Thyroid gland (tissue), 4 donors: ENCODE measurements at places on chromosomes 6 and 20. TPM values are rescaled to one million over a fixed set of nuclear protein-coding genes. Genes with fewer than 3 reads are reported as not detected.

GRCh38 chr6:110053395-110054240 is 75.5 kb downstream of the GPR6 start:
- DNase-seq, result peak; percentile 34

DNA sequence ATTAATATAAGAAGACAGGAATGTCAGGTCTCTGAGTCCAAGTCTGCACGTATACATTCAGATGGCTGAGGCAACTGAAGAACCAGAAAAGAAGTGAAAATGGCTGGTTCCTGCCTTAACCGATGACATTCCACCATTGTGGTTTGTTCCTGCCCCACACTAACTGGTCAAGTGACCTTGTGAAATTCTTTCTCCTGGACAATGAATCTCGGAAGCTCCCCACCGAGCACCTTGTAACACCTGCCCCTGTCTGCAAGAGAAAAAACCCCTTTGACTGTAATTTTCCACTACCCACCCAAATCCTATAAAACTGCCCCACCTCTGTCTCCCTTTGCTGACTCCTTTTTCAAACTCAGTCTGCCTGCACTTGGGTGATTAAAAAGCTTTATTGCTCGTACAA is 140.4 kb downstream of the SYNE1 start:
- DNase-seq, result no peak

GRCh38 chr6:16800942-16801341 is 39.7 kb upstream of the ATXN1 start:
- no peak for DNase-seq

The TAGAP gene
- total RNA-seq, result 1.1 TPM

The MLIP gene
- total RNA-seq, result 8.1 TPM
